ENCODE measurements at places on chromosomes 11 and 22.

- no peak for DNase-seq
Measured at GRCh38 chr11:3202759-3203158, 15.9 kb downstream of the MRGPRG start.

GRCh38 chr11:76579056-76579751 lies 91.3 kb downstream of the LRRC32 start:
- no peak for DNase-seq

DNA sequence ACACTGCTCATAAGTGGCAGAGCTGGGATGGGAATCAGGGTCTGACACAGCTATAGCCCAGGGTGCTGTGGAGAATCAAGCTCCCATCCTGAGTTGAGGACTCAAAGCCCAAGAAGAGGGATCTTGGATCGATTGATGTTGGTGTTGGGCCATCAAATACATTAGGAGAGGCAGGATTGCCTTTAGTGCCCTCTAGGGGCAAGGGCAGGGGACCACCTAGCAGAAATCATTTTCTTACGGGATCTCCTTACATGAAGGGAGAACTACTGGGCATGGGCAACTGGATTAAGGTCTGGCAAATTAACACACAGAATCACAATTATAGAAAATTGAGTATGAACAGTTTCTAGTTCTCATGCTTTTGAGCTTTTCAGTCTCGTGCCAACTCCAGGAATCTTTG lies 24.9 kb upstream of the EMSY start:
- no peak for DNase-seq

DNA sequence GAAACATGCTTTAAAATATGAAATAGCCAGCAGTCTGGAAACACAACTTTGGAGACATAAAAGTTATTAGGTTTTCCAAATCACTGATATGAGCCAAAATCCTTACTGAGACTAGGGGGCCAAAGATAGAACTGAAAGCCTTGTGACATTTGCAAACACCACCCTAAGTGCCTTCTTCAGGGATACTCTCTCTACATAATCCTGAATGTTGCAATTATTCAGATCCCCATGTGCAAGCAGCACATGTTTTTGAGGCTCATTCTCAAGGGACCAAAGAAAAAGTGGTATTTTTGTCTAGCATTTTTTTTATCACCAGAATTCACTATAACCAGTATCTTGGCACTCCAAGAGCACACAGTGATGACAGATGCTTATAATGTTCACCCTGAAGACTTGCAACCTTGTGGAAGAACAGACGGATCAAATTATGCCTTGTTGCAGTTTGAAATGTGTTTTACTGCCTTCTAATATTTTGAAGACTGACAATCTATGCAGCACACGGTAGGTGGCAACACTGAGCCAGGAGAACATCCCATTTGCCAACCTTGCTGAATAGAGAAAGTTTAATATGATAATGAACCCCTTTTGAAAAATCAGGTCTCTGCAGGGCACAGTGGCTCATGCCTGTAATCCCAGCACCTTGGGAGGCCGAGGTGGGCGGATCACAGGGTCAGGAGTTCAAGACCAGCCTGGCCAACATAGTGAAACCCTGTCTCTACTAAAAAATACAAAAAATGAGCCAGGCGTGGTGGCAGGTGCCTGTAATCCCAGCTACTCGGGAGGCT lies 78.5 kb downstream of the PLEKHA7 start:
- DNase-seq, result no peak

DNA sequence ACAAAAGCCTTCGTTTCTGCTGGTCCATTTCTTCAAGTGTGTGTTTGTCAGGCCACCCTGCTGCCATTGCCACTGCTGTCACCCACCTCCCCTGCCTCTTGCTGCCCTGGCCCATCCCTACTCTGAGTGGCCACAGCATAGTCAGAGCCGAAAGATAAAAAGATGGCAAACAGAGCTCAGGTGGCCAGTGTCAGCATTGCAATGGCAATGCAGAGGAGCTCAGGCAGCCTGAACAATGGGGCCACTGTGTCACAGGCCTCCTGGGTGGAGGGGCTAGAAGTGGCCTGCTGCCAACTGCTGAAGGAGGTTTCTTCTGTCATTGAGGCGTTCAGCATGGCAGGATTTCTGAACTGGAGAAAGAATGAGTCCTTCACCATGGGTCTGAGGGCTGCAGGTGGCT lies 137.1 kb downstream of the CSNK2A3 start:
- DNase-seq, result no peak

DNA sequence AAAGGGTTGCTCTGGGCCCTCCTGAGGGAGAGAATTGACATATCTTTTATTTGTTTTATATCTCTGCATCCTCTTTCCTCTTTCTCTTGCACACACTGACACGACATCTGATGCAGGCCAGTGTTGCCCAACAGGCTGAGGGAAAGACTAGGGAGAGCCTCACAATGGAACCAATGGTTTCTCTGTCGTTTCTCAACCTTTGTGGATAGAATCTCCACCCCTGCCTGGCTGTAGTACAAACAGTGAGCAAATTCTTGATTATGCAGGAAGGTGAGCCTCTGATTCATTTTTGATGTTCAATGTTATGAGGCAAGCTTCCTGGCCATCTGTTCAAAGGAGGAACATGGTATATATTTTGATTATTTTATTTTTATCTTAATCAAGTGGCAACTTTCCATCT lies 49.8 kb upstream of the PLET1 start:
- DNase-seq, result no peak

GRCh38 chr11:57646799-57647303 lies 2.9 kb downstream of the YPEL4 start:
- DNase-seq, result no peak

GRCh38 chr11:68504432-68505066 lies 44.0 kb downstream of the PPP6R3 start:
- no peak for DNase-seq

GRCh38 chr11:121211626-121212025 lies 80.9 kb upstream of the SC5D start:
- DNase-seq, result no peak

GRCh38 chr11:133034929-133035328 lies 497.4 kb downstream of the OPCML start:
- no peak for DNase-seq

DNA sequence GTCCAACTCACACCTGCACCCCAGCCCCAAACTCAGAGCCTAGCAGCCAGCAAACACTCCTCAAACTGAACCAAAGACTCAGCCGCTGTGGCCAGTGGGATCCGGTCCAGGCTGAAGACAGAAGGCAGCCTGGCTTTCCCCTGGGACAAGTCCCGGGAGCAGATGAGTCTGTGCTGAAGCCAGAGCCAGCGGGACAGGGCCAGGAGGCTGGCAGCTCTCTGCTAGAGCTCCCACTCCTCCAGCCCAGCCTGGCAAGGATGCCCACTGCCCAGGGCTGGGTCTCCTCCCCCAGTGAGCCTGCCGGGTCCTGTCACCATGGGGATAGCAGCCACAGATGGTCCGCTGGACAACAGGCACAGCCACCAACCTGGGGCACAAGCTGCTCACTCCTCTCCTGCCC lies 42.9 kb upstream of the PRR5 start:
- DNase-seq, result no peak

GRCh38 chr22:45996241-45997076 lies 19.5 kb upstream of the WNT7B start:
- no peak for DNase-seq

- no peak for DNase-seq
Measured at GRCh38 chr11:118927554-118928100, 1.9 kb upstream of the BCL9L start.

- DNase-seq, result no peak
Measured at GRCh38 chr11:118411530-118411929, 10.1 kb downstream of the ATP5MG start.

- DNase-seq, result no peak
Measured at GRCh38 chr22:37609240-37610152, 862 bp downstream of the GGA1 start.

GRCh38 chr22:44024288-44024921 lies at the start of gene PARVB:
PARVB (plus strand) TSS chr22:44024302; CDS start chr22:44024340, 38 bp downstream.
- no peak for DNase-seq

GRCh38 chr11:132853886-132854285 lies 678.4 kb downstream of the OPCML start:
- no peak for DNase-seq

- no peak for DNase-seq
Measured at GRCh38 chr22:28900379-28900925, 17.1 kb downstream of the ZNRF3 start.
